ENCODE measurements at places on chromosomes 16 and 17.

DNA sequence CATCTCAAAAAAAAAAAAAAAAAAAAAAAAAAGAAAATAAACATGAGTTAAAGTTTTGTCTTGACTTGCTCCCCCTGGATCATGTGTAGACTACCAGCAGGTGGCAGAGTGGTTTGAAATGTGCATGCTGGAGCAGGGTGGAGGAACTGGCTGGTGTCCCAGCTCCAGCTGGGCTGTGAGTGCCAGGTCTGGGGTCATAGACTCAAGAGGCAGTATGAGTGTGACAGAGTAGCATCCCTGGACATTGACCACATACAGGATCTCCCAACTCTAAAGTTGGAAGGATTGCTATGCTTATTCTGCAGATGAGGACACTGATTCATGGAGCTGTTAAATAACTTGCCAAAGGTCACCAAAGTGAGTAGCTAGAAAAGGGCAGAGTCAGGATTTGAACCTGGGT lies 198.0 kb upstream of the MPHOSPH6 start:
- DNase-seq = no peak

- no peak for DNase-seq
Observed at GRCh38 chr16:54053891-54054820, 232.4 kb downstream of the IRX3 start.

- DNase-seq = no peak
Observed at GRCh38 chr17:6479622-6480302, 35.5 kb downstream of the PIMREG start.

- no peak for DNase-seq
Observed at GRCh38 chr16:56990407-56991286, 1.3 kb downstream of the NLRC5 start.

GRCh38 chr17:31715446-31715845 lies 143.6 kb downstream of the COPRS start:
- DNase-seq = no peak

DNA sequence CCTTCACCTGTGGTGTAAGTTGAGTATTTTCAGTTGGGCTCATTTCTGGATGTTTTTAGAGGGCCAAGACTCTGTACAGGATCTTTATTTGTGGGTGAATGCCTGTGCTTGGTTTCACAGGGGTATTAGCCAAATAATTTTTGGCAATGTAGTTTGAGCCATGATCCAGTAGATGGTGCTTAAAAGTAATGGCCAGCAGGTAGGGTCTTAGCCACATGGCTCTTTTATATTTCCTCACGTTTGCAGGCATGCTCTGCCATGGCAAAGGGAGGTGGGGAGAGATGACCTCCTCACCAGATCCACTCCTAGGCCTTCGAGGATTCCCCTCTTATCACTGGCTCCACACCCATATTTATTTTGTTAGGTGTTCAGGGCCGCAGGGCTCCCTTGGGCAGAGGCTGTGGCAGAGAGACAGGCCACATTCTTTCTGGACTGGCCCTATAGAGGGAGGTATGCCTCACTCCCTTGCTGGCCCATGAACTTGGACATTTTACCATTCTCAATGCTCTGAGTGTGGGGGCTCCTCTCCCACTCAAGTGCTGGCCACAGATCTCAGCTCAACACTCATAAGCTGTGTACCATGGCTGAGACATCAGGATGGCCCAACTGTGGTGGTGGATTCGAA lies 417.1 kb downstream of the XYLT1 start:
- DNase-seq = no peak

- no peak for DNase-seq
Observed at GRCh38 chr17:42288803-42289610, 709 bp downstream of the STAT5A start.

- no peak for DNase-seq
Observed at GRCh38 chr17:65536573-65537342, 24.7 kb downstream of the AXIN2 start.

DNA sequence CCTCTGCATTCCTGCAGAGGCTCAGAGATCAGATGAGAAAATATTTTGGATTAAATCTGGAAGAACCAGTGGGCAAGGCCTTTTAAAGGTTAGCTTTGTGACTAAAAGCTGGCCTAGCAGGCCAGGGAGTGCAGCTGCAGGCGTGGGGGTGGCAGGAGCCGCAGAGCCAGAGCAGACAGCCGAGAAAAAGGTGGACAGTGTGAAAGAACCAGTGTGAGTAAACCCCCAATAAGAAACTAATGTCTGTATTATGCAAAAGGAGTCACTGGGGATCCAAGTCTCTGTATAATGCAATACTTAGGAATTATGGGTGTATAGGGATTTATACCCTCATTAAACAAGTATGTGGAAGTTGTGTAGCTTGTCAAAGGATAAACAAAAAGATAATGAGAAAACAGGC lies 21.4 kb upstream of the SPACA3 start:
- no peak for DNase-seq

- DNase-seq = no peak
Observed at GRCh38 chr16:56268799-56269198, 77.5 kb downstream of the GNAO1 start.

DNA sequence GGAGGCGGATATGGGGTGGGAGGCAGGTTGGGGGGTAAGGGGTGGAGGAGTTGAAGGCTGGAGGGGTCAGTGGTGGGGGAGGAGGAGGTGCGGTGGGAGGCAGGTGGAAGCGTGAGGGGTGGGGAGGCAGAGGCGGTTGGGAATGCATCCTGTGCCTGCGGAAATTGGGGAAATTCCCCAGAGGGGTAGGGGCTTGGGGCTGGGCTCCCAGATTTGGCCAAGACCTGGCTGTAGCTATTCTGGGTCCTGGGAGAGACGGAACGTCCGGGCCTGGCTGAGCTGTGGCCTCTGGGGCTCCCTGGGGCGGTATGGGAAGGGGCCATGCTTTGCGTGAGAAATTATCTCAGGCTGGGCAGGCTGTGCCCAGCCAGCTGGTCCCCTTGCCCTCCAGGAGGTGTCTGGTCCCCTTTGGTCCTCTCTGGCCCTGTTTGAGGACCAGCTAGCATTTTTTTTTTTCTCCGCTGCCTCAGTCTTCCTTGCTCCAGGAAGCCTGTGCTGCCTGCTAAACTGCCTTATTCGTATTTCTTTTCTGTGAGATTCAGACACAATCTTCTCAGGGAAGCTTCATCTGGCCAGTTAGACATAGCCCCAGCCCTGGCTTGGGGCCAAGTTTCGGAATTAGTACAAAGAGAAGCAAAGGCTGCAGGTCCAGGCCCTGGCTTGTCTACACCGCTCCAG lies 7.3 kb upstream of the TRPV2 start:
- no peak for DNase-seq

DNA sequence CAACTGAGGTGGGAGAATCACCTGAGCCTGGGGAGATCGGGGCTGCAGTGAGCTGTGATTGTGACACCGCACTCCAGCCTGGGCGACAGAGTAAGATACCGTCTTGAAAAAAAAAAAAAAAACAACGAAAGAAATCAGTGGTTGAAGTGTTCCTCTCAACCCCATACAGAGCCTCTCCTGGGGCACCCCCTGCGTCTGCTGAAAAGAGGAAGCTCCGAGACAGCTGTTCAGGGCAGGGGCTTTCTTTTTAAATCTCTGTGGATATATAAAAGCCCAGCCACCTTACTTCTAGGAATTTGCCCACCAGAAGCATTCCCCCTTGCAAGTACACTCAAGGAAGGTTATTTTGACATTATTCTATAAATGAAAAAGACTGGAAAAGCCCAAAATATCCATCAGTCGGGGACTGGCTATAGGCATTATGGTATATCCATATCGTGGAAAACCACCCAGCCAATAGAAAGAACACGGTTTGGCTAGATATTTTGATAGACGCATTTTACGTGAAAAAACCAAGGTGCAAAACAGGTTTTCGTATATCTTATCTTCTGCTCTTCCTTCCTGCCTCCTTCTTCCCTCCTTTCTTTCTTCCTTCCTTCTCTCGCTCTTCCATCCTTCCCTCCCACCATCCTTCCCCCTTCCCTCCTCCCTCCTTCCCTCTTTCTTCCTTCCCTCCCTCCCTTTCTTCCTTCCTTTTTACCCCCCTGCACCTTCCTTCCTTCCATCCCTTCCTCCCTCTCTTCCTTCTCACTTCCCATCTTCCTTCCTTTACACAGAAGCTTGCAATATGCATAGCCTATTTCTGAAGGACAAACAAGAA lies 9.2 kb upstream of the CCL22 start:
- DNase-seq = peak; percentile 2

- DNase-seq = no peak
Observed at GRCh38 chr17:43820759-43821158, 12.2 kb downstream of the MPP3 start.

DNA sequence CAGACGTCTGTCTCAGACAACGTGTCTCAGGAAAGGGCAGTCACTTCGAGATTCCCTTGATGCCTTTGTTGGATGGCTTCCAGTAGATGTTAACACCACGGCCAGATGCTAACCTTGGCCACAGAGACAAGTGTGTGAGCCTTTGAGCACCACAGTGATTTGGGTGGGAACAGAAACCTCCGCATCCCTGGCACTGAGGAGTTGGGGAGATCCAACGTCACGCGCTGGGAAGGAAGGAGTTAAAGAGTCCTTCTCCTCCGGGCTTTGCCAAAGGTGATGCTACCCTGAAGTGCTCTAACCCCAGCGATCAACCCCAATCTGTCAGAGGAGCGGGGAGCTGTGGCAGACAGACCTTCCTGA lies 3.0 kb upstream of the ABR start:
- DNase-seq = no peak

- no peak for DNase-seq
Observed at GRCh38 chr16:75075688-75076268, 40.8 kb downstream of the LDHD start.

DNA sequence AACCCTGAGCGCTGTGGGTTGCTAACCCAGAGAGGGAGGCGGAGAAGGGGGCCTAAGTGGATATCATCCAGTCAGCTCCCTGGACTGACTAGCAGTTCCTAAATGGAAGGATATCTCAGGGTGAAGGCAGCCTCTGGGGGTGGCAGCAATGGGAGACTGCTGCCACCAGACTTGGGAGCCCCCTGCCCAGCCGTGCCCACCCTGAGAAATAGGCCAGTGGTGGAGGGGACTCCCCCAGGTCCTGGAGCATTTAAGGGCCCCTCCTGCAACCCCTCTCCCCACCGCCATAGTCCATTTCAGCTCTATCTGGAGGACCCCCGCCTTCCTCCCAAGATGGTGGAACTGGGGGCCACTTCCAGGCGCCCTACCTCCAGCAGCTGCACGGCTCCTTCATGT lies 8.4 kb downstream of the TSPOAP1 start:
- DNase-seq = no peak

GRCh38 chr16:81729451-81729850 lies 49.6 kb upstream of the PLCG2 start:
- no peak for DNase-seq

- peak; percentile 46 for DNase-seq
Observed at GRCh38 chr16:8959921-8960787, 3.6 kb downstream of the USP7 start.

DNA sequence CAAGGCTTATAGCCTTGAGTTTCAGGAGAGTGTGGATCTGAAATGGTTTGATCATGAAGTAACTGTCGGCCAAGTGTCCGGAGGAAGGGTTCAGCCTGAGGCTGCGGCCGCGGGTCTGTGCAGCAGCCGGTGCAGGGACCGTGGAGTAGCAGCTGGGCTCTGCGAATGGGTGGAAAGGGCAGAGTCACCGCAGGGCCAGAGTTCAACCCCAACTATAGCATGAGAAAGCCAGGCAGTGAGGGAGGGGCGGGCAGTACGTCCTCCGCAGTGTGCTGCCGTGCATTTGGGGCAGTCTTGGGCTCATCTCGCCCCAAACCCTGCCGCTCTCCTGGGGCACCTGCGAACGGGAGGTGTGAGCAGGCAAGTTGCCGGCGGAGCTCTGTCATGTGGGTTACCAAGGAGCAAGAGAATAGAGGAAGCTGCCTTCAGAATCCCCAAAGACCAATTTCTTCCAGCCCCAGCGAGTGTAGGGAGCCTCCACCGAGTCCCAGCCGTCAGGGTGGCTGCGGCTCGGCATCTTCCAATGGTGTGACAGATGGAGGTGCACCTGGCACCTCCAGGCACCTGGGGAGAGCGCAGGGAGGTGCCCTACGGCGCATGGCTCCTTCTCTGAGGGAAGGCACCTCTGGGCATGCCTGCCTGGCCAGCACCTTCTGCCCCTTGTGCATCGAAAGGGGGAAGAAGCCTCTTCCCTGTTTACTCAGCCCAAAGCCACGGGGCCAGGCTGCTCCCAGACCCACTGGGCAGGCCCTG lies 87.3 kb downstream of the RPA1 start:
- DNase-seq = no peak

DNA sequence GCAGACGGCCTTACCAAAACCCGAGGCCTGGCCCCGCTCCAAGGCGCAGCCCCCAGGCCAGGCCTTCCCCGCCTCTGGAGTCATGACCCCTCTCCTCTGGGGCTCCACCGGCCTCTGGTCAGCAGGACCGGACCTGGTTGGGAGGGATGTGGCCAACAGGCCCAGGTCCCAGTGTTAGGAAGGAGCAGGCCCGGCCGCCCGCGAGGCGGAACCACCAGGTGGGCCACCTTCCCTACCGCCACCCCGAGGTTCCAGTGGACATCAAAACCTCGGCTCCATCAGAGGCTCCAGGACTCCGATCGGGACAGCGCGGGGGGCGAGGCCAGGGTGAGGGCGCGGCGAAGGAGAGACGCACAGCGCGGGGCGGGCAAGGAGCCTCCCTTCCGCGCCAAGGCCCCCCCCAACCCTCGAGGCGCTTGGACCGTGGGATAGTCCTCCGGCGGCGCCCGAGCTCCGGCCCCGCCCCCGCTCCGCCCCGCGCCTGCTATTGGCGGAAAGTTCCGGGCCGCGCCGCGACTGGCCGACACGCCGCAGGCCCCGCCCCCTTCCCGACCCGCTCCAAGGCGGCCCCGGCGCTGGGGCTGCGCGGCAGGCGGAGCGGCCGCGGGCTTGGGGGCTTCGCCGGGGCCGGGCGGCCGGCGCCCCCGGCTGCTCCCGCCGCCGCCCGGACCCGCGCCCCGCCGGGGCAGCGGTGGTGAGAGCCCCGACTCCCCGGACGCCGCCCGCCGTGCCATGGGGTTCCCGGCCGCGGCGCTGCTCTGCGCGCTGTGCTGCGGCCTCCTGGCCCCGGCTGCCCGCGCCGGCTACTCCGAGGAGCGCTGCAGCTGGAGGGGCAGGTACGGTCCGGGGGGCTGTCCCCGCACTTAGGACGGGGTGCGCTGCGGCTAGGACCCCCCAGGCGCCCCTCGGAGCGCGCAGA lies at the start of gene METRN:
Gene METRN (plus strand): TSS at position 561 of the 919 bp plus-strand sequence. CDS start 172 bp downstream, at position 733.
- peak; percentile 73 for DNase-seq

DNA sequence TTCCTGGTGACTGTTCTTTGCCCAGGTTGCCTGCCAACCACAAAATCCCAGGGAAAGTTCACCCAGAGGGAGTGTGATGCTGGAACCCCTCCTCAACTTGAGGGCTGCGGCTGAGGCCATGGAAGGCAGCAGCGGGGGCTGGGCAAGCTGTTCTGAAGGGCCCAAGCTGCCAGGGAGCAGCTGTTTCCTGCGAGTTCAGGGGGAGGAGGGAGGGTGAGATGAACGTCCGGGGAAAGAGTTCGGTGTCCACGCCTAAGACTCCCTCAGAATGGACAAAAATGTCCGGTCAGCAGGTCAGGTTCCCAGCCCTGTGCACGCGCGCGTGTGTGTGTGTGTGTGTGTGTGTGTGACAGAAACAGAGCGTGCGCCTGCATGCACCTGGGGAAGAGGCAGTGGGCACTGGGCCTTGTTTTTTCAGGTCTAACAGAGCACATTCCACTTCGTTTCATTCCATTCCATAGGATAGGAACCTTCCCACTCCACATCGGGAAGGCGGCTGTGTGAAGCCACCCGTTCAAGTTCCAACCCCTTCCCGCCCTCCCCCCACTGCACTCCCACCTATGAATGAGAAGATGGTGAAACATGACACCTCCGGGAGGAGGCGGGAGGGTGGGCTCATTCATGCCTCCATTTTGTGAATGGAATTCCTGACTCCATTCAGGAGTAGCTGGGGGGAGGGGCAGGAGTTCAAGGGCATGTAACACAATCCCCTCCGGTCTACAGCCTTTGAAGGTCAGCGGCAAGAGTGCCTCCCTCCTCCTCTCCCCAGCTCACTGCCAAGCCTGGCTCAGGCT lies 15.7 kb downstream of the ETV4 start:
- DNase-seq = no peak

GRCh38 chr17:79529661-79530081 lies 81.2 kb downstream of the RBFOX3 start:
- DNase-seq = no peak
